Activated T-helper 17 cell treated with anti-CD3 and anti-CD28 coated beads, Interleukin-2, amount 50 U/mL, for 72 hours (primary cell): ENCODE measurements at places on chromosomes 5 and 9.

DNA sequence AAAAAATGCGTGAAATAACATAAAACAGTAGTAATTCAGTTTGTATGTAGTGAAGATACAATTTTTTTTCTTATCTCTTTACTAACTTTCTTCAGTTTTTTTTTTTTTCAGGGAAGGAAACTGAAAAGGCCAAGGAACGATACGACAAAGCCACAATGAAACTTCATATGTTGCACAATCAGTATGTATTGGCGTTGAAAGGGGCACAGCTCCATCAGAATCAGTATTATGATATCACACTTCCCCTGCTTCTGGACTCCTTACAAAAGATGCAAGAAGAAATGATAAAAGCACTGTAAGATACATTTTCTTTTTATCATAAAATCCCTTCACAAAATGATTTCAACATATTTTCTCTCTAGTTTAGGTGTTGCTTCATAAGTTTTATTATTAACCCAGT, 120.0 kb downstream of the FER start:
- ATAC-seq: no peak

DNA sequence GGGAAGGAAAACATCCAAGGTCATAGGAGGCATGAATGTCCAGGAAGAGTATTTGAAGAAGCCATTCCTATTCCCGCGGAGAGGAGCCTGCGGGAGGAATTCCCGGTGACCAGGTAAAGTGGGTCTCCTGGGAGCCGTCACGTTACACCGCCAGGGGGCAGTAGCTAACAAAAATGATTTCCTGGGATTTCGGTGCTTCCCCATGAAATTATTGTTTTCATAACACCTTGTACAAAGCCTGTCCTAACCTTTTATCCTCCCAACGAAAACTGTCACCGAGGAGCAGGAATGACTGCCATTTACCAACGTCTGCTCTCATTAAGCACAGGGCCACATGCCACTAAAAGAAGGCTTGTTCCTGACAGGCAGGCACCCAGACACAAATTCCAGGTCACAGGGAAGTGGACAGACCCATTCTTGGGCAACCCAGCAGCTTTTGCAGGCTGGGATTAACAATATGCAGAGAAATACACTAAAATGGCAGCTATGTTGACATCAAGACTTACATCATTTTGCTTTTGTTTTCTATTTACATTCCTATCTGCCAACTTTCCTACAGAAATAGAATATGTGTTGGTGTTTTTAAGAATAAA, 41.2 kb upstream of the CTSL start:
- ATAC-seq: no peak

GRCh38 chr9:21326526-21327139, 8.6 kb downstream of the KLHL9 start:
- peak; percentile 80 for ATAC-seq

- no peak for ATAC-seq
Observed at GRCh38 chr5:122316656-122317055, 4.6 kb downstream of the SNCAIP start.

DNA sequence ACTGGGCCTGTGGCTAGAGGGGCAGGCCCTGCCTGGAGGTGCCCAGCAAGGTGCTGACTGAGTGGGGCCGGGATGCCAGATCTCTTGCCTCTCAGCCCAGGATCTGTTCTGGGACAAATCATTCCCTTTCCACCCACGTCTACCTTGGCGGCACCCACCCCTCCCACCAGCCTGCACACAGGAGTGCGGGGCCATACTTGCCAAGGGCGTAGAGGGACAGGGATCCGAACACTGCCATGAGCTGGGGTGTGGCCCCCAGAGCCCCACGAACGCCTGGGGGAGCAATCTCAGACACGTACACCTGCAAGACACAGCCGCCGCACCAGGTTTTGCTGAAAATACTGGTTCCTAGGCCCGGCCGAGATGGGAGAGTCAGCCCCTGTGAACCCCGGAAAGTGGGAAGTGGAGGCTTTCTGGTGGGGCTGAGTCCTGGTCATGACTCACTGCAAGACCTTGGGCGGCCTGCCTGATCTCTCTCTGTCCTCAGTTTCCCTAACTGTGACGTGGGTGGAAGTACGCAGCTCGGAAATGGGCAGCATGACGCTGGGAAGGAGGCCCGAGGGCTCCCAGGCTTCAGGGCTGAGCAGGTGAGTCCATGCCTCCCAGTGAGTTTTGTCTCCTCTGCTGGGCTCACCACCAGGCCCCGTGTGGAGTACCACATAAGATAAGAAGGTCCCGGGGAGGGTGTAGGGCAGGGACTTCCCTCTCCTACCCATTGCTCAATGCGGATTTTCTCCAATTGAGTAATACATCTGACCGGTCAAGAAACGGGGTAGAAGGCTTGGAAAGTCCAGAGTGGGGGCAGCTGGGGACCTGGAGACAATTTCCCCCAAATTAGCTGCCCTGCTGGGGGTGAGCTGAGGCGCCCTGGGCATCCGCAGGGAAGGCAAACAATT, 2.6 kb downstream of the SLC2A6 start:
- no peak for ATAC-seq

- peak; percentile 35 for ATAC-seq
Observed at GRCh38 chr9:73200694-73201452, 49.2 kb downstream of the ANXA1 start.

DNA sequence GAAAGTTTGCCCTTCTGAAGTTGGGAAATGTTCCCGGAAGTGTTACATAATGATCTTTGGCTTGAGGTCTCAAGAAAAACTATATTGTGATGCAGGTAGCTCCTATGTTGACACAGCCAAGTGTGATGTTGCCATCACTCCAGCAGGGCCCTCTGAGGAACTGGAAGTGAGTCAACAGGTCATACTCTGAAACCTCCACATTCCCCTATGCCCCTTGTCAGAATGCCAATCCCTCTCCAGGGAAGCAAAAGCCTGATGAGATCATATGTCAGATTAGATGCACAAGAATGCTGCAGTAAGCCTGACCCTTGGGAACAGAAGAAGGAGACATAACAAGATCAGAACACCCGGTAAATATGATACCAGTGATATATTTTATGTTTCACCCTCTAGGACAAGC, 66.8 kb upstream of the ITGA2 start:
- ATAC-seq: no peak

DNA sequence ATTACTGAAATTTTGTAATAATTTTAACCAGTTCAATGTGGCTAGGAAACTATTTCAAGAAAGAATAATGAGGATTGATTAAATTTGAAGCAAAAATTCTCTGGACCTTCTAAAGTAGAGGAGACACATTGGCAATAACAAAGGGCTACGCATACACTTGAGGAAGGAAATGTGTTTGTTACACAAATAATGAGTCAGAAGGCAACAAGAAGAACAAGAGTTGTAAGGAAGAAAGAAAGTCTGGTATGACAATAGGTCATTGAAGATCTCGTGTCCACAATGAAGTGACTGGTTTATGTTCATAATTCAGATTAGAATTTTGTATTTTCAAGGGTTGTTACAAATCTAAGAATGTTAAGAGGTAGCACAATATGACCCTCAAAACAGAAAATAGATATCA, 25.8 kb downstream of the ST8SIA4 start:
- ATAC-seq: peak; percentile 11

DNA sequence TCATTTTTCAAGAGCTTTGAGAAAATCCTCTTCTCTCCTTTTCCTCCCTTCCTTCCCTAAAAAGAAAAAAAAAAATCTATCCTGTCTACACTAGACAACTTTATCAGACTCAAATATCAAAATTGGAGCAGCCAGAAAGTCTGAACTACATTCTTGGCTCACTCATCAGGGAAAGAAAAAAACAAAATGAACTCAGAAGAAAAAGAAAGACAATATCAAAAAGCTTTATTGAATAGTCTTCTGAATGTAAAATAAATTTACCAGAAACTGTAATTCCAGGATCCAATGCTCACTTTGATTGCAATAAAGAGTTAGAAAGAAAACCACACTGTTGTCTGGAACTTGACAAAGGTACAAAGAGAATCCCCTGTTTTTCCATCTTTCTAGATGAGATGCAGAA, 507.2 kb upstream of the MPDZ start:
- ATAC-seq: no peak

- no peak for ATAC-seq
Observed at GRCh38 chr9:129223551-129224208, 45.6 kb upstream of the IER5L start.

DNA sequence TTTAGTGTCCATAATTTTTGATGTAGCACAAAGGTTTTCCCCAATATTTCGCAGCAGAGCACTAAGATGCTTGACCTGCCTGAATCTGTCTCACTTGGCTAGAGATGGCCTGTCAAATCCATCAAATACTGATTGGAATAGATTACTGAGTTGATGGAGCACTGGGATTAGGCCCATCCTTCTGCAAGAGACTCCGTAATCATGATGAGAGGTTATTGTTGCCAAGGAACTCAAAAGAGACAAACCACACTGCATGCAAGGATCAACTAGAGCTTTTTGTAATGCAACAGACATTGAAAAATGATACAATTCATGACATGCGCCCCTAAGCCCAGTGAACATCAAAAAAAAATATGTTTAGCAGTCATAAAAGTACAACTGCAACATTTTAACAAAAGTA, 585.3 kb upstream of the GRAMD2B start:
- ATAC-seq: no peak

DNA sequence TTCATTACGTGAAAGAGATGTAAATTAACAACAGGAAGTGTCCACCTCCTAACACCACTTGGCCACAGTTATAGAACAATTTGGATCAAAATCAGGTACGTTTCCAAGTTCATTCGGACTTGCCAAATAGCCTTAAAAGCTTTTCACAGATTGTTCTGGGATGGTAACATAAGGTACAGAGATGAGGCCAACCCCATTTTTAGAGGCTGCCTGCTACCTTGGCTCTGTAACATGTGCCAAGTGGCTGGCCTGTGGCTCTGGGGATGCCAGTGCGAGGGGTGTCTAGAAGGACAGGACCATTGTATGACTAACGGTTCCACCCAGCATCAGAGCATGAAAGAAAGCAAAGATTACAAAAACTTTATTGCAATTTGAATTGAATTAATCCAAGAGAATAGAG, 91.0 kb downstream of the LHFPL2 start:
- no peak for ATAC-seq

DNA sequence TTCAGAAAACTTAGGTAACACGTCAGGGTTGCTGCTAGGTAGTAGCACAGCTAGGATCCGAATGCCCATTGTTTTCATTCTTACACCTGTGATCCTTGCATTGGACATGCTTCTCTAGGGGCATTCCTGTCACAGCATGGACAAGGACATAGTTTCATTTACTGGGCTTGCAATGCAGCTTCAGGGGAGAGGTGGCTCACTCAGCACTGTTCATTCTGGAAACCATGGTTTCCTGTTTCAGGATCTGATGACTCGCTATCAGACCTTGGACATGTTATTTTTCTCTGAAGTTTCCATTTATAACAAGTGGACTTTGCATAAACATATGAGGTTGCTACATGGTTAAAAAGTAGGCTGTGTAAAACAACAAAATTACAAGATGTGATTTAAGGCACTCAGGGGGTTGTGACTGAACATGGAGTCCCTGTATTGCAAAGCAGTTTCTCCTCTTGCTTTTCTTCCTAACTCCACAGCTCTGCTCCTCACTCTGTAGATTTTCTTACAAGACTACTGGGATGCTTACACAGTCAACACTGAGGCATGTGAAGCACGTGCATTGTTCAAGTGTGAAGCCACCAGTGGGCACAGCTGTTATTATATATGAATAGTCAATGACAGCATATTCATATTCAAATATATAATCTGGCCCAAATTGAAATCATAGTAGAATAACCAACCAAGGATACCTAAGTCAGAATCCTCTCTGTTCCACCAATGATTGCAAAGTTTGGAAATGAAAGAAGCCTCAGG, 66.1 kb upstream of the STK32A start:
- ATAC-seq: no peak

- no peak for ATAC-seq
Observed at GRCh38 chr9:19920401-19920800, 131.6 kb upstream of the SLC24A2 start.

DNA sequence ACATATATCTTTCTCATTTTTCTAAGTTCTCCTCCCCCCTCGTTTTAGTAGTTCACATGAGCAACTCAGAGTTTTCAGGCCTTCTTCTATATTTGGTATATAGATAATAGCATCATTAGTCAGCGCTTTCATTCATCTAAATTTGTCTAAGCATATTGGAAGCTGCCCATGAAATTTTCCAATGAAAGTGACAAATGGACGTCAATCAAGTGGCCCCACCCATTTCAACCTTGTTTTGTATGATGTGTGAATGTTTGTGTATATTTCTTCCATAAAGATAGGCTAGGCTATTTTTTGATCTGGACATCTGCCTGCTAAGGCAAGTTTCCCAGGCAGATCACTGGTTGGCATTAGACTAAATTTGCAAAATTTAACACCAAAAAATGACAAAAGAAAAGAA, 104.0 kb upstream of the SSBP2 start:
- no peak for ATAC-seq

- ATAC-seq: peak; percentile 5
Observed at GRCh38 chr5:138338411-138339090, 485 bp downstream of the FAM53C start.

GRCh38 chr9:73532985-73533384, 381.3 kb downstream of the ANXA1 start:
- ATAC-seq: no peak

DNA sequence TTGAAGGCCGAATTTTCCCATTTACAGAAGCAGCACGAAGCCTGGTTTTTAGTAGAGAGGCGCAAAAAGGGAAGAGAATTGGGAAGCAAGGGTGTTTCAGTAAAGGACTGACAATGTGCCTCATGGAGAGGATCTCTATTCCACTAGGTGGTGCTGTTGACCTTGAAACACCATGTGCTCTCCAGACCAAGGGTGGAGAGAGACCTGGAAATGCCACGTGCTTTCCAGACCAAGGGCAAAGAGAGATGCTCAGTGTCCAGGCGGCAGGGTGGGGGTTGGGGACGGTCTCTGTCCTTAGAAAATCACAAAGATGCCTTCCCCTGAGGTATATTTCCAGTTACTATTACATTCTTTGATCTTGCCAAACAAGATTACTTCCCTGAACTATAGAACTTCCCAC, 425.3 kb downstream of the CSNK1G3 start:
- no peak for ATAC-seq

- ATAC-seq: no peak
Observed at GRCh38 chr5:130385656-130386055, 481.4 kb downstream of the CHSY3 start.

GRCh38 chr9:720239-720881, 121.1 kb upstream of the DMRT1 start:
- no peak for ATAC-seq

DNA sequence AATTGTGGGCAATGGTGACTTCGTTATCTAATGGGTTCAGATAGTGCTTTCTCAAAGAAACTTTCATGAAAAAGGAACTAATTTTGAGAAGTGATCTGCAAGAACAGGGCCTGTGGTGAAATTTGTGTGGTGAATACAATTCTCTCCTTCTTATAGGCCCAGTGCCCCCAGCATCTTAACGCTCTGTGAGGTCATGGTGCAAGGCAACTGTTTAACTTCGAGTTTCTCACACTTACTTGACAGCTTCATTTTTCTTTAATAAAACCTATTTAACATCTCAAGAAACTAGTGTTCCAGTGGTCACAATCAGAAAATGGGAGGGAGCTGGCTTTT, 69.2 kb downstream of the FAM114A2 start:
- ATAC-seq: no peak

- peak; percentile 47 for ATAC-seq
Observed at GRCh38 chr5:373710-374602, 52.4 kb downstream of the AHRR start.
